Hepatic stellate cell (primary cell): ENCODE measurements at places on chromosomes 5 and 9.

DNA sequence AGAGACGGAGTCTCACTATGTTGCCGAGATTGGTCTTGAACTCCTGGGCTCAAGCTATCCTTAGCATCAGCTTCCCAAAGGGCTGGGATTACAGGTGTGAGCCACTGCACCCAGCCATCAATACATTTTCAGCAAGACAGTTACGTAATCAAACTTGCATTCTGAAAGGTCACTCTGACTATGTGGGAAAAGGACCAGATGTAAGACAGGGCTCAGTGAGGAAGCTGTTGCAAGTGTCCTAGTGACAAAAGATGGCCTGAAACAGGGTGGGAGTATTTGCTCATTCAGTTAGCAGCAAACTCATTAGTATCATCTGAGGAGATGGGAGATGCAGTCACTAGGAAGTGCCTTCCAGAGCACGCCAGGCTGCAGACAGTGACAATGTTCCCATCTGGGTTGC is 16.9 kb downstream of the MED27 start:
- DNase-seq: no peak

DNA sequence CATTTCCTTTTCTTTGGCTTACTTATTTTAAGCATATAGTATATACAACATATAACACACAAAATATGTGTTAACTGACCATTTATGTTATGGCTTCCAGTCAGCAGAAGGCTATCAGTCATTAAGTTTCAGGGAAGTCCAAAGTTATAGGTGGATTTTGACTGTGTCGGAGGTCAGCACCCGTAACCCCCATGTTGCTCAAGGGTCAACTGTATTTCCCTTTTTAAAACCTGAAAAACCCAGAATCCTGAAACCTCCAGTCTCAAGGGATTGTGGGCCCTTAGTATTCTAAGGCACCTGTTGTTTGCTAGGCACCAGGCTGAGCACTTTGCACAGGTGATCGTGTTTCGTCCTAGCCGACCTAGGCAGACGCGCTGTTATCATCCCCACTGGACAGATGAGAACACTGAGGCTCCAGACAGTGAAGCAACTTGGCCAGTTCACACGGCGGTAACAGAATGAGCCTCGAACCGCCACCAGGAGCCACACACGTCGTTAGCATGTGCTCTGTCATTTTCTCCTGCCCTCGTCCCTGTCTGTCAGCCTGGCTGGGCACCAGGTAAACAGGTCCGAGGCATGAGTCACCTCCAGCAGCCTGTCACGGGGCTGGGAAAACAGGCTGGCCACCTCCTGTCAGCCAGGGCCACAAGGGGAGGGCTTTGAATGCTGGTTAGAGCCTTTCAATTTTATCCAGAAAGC is 39.9 kb downstream of the DUSP1 start:
- DNase-seq: no peak

- DNase-seq: no peak
Measured at GRCh38 chr9:113137196-113138168, 13.3 kb upstream of the SLC31A2 start.

GRCh38 chr5:131364507-131365050 is 100.7 kb downstream of the CDC42SE2 start:
- no peak for DNase-seq

GRCh38 chr9:19913151-19913550 is 124.3 kb upstream of the SLC24A2 start:
- DNase-seq: no peak

- no peak for DNase-seq
Measured at GRCh38 chr9:129235931-129236331, 57.9 kb upstream of the IER5L start.

- DNase-seq: no peak
Measured at GRCh38 chr5:58477760-58478376, 13.4 kb upstream of the GAPT start.

- DNase-seq: no peak
Measured at GRCh38 chr9:71663931-71664459, 104.3 kb downstream of the CEMIP2 start.

DNA sequence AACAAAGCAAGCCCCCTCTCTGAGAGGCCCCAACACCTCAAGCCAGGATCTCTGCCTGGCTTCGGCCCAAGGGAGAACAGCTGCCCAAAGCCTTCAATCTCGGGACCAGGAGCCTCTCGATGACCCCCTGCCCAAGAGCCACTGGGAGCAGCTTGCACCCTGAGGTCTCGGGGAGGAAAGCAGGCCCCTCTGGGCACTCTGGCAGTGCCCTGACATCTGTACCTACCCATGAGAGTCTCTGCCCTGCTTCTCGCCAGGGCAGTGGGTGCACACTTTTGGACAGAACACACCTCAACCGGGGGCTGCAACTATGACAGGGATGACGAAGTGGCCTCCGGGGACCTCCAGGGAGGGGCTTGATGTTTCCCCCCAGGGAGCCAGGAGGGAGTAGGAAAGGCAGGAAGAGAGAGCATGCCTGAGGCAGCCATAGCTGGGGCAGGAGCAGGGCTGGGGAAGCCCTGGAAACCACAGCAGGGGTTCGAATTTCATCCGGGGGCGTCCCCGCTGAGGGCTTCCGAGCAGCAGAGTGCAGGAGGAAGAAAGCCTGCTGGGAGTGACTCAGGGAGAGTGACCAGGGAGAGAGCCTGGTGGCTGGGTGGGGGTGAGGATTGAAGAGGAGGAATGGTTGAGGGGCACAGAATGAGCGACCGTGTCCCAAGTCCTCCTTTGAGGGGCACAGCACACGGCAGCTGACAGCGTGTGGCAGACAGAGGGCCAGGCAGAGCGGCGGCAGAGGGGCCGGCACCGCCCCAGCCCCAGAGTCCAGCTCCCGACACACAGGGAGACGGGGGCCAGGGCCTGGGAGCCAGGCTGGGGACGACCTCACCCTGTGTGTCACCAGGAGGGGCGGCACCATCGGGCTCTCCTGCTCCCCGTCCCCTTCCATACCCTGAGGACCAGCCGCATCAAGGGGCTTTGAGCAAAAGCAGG is 1.8 kb downstream of the LPCAT1 start:
- peak; percentile 82 for DNase-seq

DNA sequence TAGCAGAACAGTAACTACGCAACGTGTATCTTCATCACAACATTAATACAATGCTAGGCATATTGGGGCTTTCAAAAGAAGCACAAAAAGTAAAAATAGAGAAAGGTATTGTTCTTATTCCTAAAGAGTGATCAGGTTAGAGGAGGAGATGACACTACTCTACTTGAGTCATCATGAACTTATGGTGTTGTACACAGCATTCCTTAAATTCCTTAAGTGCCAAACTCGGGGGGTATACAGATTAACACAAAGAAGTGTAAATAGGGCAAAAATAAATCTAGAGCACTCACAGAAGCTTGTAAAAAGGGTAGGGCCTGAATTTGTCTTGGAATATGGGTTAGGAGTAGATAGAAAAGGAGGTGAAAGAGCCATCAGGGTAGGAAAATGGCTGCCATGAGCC is 308.0 kb upstream of the DAP start:
- no peak for DNase-seq
